ENCODE measurements at places on chromosomes 4 and X. TPM values are rescaled to one million over a fixed set of nuclear protein-coding genes. Genes with fewer than 3 reads are reported as not detected.

GPRASP1 gene
- total RNA-seq = 40.5 TPM

NDST4 gene
- 16.9 TPM for total RNA-seq

SLC7A11 gene
- total RNA-seq = 30.0 TPM

DGKK gene
- 1.3 TPM for total RNA-seq

BST1 gene
- total RNA-seq = 1.2 TPM

FSTL5 gene
- total RNA-seq = 85.7 TPM

STS gene
- 8.9 TPM for total RNA-seq

GAGE2A gene
- total RNA-seq = not detected

CLNK gene
- total RNA-seq = not detected

TMSB15C gene
- 38.4 TPM for total RNA-seq

SAGE1 gene
- not detected for total RNA-seq

F8A2 gene
- not detected for total RNA-seq

DHX15 gene
- 220 TPM for total RNA-seq

SLC26A1 gene
- 3.0 TPM for total RNA-seq

PROM1 gene
- 21.6 TPM for total RNA-seq

EDNRA gene
- total RNA-seq = 10.5 TPM

TCP11X2 gene
- 2.9 TPM for total RNA-seq

MAMLD1 gene
- 5.3 TPM for total RNA-seq
